ENCODE measurements at places on chromosomes 5 and 9. TPM values are rescaled to one million over a fixed set of nuclear protein-coding genes. Genes with fewer than 3 reads are reported as not detected.

The RGMB gene
- polyA plus RNA-seq, result 17.6 TPM

The NR5A1 gene
- polyA plus RNA-seq, result not detected

The NSMF gene
- polyA plus RNA-seq, result 40.4 TPM

The PCDHGA2 gene
- 6.8 TPM for polyA plus RNA-seq

The RNF14 gene
- 57.2 TPM for polyA plus RNA-seq

The NIPSNAP3A gene
- polyA plus RNA-seq, result 40.0 TPM

The PCDHGC4 gene
- 2.7 TPM for polyA plus RNA-seq

The PTGR1 gene
- polyA plus RNA-seq, result 331 TPM

The LMBRD2 gene
- 19.9 TPM for polyA plus RNA-seq

The GPR151 gene
- not detected for polyA plus RNA-seq

The PCDHB4 gene
- 2.4 TPM for polyA plus RNA-seq

The LHX6 gene
- 1.8 TPM for polyA plus RNA-seq

All from left renal pelvis (tissue), 4 donors.